NCI-H460 (cell line): ENCODE measurements at places on chromosomes 2 and 18.
A peak's percentile ranks its signal among the peaks of the same experiment; 100 is the strongest.

DNA sequence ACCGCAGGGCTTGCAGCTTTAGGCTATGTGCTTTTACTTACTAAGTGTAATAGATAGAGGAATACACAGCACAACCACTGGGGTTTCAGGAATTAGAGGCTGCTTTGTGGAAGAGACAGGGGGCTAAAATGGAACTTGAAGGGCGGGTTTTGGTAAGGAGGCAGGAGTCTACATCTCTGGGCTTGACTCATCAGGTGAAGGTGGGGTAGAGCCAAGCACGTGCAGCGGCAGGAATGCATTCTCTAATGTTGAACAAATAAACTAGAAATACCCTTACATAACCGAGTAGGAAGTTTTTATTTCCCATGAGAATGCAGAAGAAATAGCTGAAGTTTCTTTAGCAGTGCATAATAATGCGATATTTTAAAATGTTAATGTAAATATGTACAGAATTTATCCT, 673.8 kb upstream of the SALL3 start:
- DNase-seq, result no peak

GRCh38 chr2:134233728-134234136, 20.1 kb upstream of the MGAT5 start:
- no peak for DNase-seq

GRCh38 chr2:107430006-107430405, 396.7 kb upstream of the RGPD4 start:
- DNase-seq, result no peak

DNA sequence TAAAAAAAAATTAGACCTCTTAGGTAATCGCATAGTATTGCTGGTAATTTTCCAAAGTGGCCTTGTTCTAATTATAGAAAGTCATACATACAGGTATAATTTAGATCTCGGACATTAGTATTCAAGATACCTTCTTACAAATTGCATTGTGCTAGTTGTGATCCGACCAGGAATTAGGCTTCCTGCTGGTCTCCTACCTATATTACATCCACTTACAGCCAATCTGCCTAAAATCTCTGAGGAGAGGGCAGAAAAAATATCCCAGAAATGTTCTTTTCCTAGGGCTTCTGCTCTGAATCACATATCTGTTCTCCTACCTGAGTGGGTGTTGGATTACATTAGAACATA, 314.7 kb upstream of the GULP1 start:
- no peak for DNase-seq

- DNase-seq, result no peak
Observed at GRCh38 chr2:42765686-42766085, 1.8 kb upstream of the OXER1 start.

DNA sequence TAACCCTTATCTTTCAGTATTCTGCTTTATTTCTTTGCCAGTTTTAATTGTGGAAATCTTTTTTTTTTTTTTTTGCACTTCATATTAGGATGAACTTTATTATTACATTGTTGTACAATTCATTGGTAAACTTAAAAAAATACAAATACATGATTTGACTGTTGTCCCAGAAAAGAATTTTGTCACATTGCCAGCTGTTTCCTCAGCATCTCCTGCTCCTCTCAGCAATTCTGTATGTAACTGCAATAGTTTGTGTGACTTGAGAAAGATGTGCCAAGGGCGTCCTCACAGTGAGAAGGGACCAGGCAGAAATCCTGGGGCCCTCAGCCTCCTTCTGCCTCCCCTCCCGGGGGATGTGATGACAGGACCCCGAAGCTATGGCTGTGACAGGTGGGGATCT, 254.4 kb downstream of the NBAS start:
- DNase-seq, result no peak

GRCh38 chr2:58649756-58650155, 408.6 kb upstream of the FANCL start:
- no peak for DNase-seq

GRCh38 chr18:46518438-46518837, 138.6 kb downstream of the LOXHD1 start:
- no peak for DNase-seq

DNA sequence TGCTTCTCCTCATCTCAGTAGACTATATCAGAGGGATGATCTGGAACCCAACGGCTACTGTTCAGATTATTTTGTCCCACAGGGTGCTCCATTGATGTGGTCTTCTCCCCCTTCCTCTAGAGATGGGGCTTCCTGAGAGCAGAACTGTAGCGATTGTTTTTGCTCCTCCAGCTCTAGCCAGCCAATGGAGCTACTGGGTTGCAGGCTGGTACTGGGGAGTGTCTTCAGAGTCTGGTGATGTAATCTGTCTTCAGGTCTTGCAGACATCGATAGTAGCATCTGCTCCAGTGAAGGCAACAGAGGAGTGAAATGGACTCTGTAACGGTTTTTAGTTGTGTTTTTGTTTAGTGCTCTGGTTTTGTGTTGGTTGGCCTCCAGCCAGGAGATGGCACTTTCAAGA, 621.9 kb downstream of the RNF144A start:
- no peak for DNase-seq

DNA sequence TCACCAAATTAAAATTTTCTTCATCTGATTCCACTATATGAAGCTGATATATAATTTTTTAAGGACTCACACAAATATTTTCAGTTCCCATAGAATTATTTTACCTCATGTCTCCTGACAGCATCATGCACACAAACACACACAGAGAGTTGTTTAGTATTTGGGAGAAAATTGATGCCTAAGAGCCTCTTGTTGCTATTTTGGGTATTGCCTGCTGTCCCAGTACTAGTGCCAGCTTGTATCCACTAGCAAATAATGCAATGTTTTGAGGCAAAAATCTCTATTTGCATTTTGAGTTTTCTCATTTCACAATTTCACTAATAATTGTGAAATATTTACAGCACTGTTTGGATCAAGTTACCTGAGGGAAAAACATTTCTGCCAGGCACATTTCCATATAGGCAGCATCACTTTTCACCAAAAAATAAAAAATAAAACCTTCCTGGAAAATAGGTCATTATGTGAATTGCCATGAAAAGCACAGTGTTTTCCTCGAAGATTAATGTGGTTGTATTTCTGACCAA, 328.2 kb downstream of the KCNJ3 start:
- no peak for DNase-seq

- DNase-seq, result no peak
Observed at GRCh38 chr2:232652505-232652851, 19.1 kb downstream of the EFHD1 start.

- no peak for DNase-seq
Observed at GRCh38 chr2:33375054-33375453, 101.4 kb upstream of the RASGRP3 start.

- DNase-seq, result no peak
Observed at GRCh38 chr2:126665483-126665882, 9.5 kb downstream of the GYPC start.

DNA sequence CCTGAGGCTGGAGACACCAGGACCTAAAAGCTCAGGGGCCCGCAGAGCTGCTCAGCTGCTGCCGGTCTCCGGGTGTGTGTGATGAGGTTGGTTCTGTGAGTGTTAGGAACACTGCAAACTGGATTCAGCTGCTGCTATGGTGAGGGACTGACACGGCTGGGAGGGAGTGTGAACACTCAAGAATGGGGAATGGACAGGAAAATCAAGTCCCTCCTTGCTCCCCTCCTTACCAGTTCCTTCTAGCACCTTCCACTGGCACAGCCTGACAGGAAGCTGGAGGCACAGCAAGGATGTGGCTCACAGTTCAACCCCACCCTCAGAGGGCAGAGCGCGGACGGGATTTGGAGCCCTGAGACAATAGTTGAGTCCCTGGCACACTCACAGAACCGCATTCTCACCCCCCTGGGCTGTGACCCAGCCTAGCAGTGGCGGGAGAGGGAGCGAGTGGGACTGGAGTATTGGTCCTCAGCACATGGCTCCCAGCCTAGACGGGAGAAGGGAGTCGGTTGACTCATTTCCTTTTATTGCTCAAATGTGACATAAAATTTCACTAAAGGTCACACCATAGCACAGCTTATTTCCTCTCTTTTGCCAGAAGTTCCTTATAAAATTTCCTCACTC, 42.5 kb downstream of the LRRC30 start:
- peak; percentile 66 for DNase-seq

GRCh38 chr18:57898506-57899124, 95.5 kb upstream of the ATP8B1 start:
- DNase-seq, result no peak

DNA sequence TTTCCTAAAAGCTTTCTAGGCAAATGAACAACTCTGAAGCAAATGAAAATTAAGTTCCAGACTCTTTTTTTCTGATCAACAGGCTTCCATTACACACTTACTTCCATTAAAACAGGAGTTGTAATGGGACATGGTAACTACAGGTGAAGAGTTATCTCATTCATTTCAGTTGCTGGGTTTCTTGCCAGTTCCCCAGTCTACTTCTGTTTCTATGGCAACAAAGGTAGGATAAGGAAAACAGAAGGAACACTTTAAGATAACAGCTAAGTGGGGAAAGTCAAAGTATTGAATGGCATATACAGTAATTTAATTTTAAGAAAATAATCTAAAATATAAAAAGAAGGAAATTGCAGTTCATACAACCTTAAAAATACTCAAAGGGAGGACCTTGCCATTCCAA, 25.1 kb downstream of the BAZ2B start:
- DNase-seq, result no peak

DNA sequence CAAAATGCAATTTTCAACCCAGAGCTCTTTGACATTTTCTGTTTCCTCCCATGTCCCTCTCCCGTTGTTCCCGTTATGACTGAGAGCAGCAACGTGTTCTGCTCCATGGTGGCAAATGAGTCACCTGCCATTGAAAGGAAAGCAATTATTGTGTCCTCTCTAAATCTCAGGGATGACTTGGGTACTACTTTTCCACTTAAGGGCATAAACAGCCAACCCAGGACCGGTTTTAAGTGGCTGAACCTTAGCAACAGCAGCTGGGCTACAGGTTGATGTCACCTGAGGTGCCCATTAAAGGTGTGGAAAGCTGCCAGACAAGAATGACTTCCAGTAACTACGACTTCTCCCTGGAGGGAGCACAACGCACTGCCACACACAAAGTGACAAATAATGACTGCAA, 236.8 kb downstream of the NCKAP5 start:
- no peak for DNase-seq

DNA sequence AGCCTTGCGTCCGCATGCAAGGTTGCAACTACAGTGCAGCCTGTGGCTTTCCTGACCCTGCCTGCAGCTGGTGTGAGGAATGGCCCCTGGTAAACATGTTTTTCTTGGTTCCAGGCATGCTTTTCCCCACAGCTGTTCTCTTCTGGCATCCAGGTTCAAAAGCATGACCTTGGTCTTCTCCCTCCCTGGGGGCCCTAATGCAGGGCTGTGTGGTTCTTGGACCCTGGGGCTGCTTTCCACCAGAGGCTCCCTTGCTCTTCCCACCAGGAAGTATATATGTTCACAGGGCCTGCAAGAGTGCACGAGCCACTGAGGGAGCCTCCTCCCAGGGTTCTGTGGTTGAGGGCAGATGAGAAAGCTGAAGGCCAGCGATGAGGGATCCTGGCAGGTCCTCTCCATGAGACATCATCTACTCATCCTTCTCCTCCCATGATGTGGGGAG, 125.9 kb downstream of the BCL2L11 start:
- DNase-seq, result no peak

GRCh38 chr2:99159594-99159993, 4.8 kb downstream of the LIPT1 start:
- DNase-seq, result no peak
